Colonic mucosa (tissue), 4 donors: ENCODE measurements at places on chromosomes 7 and 10. TPM values are rescaled to one million over a fixed set of nuclear protein-coding genes. Genes with fewer than 3 reads are reported as not detected.

DNA sequence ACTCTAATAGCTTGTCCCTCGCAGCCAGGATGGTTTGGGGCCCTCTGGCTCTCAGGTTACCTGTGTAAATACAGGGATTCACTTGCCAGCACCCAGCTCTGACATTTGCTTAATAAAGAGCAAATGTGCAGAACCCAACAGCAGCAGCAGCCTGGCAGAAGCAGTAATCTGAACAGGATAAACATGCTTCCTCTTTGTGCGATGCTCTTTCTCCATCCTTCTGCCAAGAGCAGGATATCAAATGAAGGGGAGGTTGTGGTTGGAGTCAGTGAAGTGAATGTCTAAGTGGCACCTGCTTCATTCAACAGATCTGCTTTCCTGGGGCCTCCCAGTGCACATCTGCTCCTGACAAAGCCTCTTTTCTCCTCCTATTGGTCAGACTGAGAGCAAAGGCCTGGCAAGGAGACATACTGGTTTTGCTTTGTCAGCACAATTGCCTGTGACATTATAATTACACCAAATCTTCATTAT is 130.3 kb downstream of the NRF1 start:
- DNase-seq: no peak
- no peak overlapping the region for H3K27ac ChIP-seq
- no peaks in the 10 kb centered on the region for H3K27me3 ChIP-seq
- no peaks in the 10 kb centered on the region for H3K4me1 ChIP-seq

DNA sequence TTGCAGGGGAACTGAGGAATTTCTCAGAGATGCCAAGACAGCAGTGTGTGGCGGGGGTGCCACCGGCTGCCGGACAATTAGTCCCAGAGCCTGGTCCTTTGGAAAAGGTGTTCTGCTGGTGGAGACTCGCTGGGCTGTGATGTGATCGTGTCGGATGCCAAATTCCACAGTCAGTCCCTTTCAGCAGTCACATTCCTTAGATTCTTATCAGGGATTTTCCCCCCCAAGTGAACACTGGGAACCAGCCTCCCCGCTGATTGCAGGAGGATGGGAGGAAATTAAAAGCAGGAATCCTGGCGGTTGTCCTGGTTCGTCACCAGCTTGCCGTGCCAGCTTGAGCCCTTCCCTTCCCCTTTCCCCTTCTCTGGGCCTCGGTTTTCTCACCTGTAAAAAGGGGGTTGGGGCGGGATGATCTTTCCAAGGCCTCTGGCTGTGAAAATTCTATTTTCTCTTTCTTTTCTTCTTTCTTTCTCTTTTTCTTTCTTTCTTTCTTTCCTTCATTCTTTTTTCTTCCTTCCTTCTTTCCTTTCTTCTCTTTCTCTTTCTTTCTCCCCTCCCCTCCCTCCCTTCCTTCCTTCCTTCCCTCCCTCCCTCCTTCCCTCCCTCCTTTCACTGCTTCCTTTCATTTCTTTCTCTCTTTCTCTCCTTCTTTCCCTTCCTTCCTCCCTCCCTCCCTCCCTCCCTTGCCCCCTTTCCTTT is 39.6 kb downstream of the COL26A1 start:
- no peak for DNase-seq
- no peaks in the 10 kb centered on the region for H3K4me1 ChIP-seq
- H3K27me3 ChIP-seq: no peaks in the 10 kb centered on the region

DNA sequence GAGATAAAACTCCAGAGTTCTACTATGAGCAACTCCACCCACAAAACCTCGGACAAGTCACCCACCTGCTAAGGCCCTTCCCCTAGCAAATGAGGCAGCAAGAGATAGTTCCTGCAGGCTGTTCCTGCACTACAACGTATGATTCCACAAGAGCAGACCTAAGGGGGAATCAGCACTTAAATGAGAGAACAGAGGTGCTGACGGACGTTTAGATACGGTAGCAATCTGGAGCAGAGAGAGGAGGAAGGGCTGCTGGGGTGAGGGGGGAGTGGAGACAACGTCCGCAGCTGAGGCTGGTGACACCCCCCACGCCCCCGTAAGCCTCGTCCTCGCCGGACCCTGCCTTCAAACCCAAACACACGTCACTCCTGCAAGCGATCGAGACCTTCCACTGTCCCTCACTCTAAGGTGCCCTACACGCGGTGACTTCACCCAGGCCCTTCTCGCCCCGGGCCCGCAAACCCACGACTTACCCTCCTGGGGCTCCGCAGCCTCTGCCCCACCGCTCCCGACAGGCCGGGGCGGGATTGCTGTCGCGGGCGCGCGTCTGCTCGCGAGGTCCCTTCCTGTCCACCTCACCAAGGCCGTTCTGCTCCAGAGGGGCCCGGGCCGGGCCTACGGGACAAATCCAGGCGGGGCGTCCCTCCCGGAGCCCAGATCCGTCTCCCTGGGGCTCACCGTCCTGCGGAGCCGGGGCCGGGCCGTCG is 635 bp downstream of the ZNF12 start:
- H3K4me3 ChIP-seq: peak overlapping the region; percentile 92
- H3K36me3 ChIP-seq: no peaks in the 10 kb centered on the region
- H3K27me3 ChIP-seq: no peaks in the 10 kb centered on the region

- no peak for DNase-seq
- no peak overlapping the region for H3K4me3 ChIP-seq
- H3K4me1 ChIP-seq: no peaks in the 10 kb centered on the region
- H3K27me3 ChIP-seq: no peaks in the 10 kb centered on the region
Observed at GRCh38 chr10:10870523-10871241, 147.0 kb upstream of the CELF2 start.

GRCh38 chr10:74863551-74863950 is 37.2 kb downstream of the KAT6B start:
- DNase-seq: no peak
- no peaks in the 10 kb centered on the region for H3K4me1 ChIP-seq
- H3K36me3 ChIP-seq: no peaks in the 10 kb centered on the region
- H3K27me3 ChIP-seq: no peaks in the 10 kb centered on the region
- no peak overlapping the region for H3K27ac ChIP-seq
- no peak overlapping the region for H3K4me3 ChIP-seq

GRCh38 chr7:127290116-127290655 is 37.4 kb upstream of the GRM8 start:
- H3K27ac ChIP-seq: no peak overlapping the region
- no peaks in the 10 kb centered on the region for H3K4me1 ChIP-seq
- no peak for DNase-seq
- no peaks in the 10 kb centered on the region for H3K27me3 ChIP-seq
- H3K36me3 ChIP-seq: no peaks in the 10 kb centered on the region
- H3K4me3 ChIP-seq: no peak overlapping the region

DNA sequence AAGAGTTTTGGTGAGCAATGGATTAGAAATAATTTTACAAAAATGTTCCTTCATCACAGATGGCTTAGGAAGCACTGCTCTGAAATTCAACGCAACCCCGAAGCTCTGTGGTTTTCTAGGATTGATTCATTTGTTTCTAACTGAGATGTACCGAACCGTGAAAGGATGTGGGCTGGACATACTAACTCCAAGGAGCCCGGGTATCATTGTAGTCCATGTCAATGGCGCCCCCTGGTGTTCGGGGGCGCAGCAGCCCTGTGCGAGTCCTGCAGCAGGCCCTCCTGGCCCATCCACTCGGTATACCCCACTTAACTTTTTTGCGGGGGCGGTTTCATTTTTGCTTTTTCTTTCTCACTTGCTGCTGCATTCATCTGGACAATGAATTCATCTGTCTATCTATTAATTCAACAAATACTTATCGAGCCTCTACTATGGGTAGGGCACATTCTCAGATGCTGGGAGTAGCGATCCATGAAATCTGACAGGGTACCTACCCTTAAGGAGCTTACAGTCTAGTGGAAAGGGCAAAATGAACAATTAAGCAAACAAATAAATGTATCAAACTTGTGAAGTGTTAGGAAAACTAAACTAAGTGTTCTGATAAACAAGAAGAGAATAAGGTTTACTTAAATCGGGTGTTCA is 25.2 kb upstream of the ITPRID1 start:
- no peaks in the 10 kb centered on the region for H3K36me3 ChIP-seq
- no peaks in the 10 kb centered on the region for H3K4me1 ChIP-seq
- H3K4me3 ChIP-seq: no peak overlapping the region
- H3K27me3 ChIP-seq: no peaks in the 10 kb centered on the region

GRCh38 chr10:12709000-12709401 is 292.5 kb downstream of the CCDC3 start:
- H3K4me1 ChIP-seq: peaks cover 17% of the 10 kb centered on the region
- H3K4me3 ChIP-seq: no peak overlapping the region
- H3K27ac ChIP-seq: peak overlapping the region; percentile 38
- no peaks in the 10 kb centered on the region for H3K27me3 ChIP-seq

DNA sequence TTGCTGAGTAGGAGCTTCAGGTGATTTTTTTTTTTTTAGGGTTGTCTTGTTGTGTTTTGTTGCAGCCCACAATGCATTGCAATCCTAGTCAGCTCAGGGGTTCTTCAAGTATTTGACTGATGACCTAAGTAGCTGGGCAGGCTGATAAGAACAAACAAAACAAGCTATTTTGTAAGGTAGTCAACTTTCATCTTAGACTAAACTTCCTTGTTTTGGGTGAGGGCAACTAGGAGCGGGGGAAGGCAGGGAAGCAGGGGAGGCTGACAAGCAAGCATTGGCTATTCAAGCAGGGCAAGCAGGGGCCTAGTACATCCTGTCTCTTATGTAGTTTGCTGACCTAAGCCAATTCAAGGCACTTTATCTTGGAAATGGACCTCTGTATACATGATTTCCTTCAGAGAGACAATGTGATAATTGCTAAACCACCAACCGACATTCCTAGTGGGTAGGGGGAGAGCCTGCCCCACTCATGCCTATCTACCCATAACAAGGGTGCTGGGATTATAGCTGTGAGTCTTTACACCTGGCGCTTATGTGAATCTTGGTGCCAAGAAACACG is 163.3 kb upstream of the PRKCQ start:
- H3K36me3 ChIP-seq: no peaks in the 10 kb centered on the region
- H3K4me1 ChIP-seq: no peaks in the 10 kb centered on the region
- H3K27me3 ChIP-seq: no peaks in the 10 kb centered on the region
- DNase-seq: no peak
- H3K4me3 ChIP-seq: no peak overlapping the region

DNA sequence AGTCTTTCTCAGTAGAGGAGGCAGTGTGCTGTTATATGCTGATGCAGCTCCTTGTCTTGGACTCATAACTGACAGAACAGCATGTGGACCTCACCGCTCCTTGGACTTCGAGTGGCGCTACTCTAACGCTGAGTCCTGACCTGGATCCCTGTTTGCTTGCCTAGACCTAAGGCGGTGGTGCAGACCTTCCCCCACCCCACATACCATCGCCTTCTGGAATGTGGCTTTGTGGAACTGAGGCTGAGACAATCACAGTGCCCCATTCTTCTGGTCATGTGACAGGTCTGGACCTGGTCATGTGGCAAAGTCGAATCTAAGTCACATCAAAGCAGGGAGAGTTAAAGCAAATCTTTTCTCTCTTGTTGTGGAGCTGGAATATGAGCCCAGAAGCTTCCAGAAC is 190.7 kb upstream of the MKI67 start:
- no peak for DNase-seq
- no peaks in the 10 kb centered on the region for H3K27me3 ChIP-seq
- no peak overlapping the region for H3K4me3 ChIP-seq

GRCh38 chr10:72563327-72563932 is 62.4 kb downstream of the MICU1 start:
- H3K27me3 ChIP-seq: no peaks in the 10 kb centered on the region
- no peak overlapping the region for H3K27ac ChIP-seq
- no peak for DNase-seq
- H3K4me3 ChIP-seq: no peak overlapping the region
- no peaks in the 10 kb centered on the region for H3K36me3 ChIP-seq

- H3K4me3 ChIP-seq: no peak overlapping the region
- H3K4me1 ChIP-seq: no peaks in the 10 kb centered on the region
- no peak for DNase-seq
- no peaks in the 10 kb centered on the region for H3K27me3 ChIP-seq
- no peak overlapping the region for H3K27ac ChIP-seq
Observed at GRCh38 chr7:79714081-79714480, 260.6 kb upstream of the MAGI2 start.

- no peaks in the 10 kb centered on the region for H3K36me3 ChIP-seq
- no peaks in the 10 kb centered on the region for H3K27me3 ChIP-seq
- no peak overlapping the region for H3K4me3 ChIP-seq
- H3K27ac ChIP-seq: peak overlapping the region; percentile 67
- no peak for DNase-seq
- H3K4me1 ChIP-seq: no peaks in the 10 kb centered on the region
Observed at GRCh38 chr10:110759523-110759922, 112.2 kb upstream of the PDCD4 start.

GRCh38 chr7:26091933-26092332 is 60.1 kb upstream of the NFE2L3 start:
- no peaks in the 10 kb centered on the region for H3K36me3 ChIP-seq
- H3K27ac ChIP-seq: no peak overlapping the region
- H3K27me3 ChIP-seq: no peaks in the 10 kb centered on the region

- no peak overlapping the region for H3K4me3 ChIP-seq
- H3K4me1 ChIP-seq: no peaks in the 10 kb centered on the region
- H3K36me3 ChIP-seq: no peaks in the 10 kb centered on the region
- H3K27ac ChIP-seq: no peak overlapping the region
- DNase-seq: no peak
Observed at GRCh38 chr10:12780634-12781601, 220.6 kb downstream of the CCDC3 start.

DNA sequence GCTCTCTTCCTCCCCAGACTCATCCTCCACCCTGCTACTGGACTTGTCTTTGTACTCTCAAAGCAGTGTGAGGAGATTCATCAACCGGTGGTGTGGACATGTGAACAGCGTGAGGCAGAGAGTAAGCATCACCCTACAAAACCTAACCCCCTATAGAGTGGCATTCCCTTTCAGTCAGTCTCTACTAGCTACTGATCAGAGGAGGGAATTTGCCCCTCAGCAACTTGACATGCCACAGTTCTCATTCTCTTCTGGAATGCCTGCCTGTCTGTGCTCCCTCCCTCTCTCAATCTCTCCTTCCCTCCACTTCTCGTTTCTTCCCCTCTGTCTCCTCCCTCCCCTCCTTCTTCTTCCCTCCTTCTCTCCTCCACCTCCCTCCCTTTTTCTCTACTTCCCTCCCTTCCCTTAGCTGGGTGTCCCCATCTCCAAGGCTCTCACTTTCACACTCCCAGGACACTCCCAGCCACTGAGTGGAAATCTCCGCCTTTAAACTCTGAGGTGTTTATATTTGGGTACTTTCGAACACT is 24.6 kb downstream of the H2AZ2 start:
- no peaks in the 10 kb centered on the region for H3K4me1 ChIP-seq
- H3K27ac ChIP-seq: no peak overlapping the region
- no peak for DNase-seq

GRCh38 chr10:74255888-74256357 is 104.9 kb downstream of the ADK start:
- H3K4me3 ChIP-seq: no peak overlapping the region
- DNase-seq: no peak
- no peaks in the 10 kb centered on the region for H3K27me3 ChIP-seq

Gene GPR26
- total RNA-seq: not detected

Gene NCF1
- total RNA-seq: 2.0 TPM

Gene ATG9B
- 0.66 TPM for total RNA-seq

Gene PRSS37
- not detected for total RNA-seq

Gene FFAR4
- 44.2 TPM for total RNA-seq

Gene LLCFC1
- not detected for total RNA-seq

Gene CCM2
- 38.0 TPM for total RNA-seq

Gene CUBN
- 0.42 TPM for total RNA-seq

Gene CH25H
- total RNA-seq: 1.7 TPM

Gene CYP2C19
- 0.16 TPM for total RNA-seq

Gene WNT2
- 0.11 TPM for total RNA-seq

Gene SNCG
- total RNA-seq: 6.6 TPM
